ENCODE measurements at places on chromosomes 6 and 20.

DNA sequence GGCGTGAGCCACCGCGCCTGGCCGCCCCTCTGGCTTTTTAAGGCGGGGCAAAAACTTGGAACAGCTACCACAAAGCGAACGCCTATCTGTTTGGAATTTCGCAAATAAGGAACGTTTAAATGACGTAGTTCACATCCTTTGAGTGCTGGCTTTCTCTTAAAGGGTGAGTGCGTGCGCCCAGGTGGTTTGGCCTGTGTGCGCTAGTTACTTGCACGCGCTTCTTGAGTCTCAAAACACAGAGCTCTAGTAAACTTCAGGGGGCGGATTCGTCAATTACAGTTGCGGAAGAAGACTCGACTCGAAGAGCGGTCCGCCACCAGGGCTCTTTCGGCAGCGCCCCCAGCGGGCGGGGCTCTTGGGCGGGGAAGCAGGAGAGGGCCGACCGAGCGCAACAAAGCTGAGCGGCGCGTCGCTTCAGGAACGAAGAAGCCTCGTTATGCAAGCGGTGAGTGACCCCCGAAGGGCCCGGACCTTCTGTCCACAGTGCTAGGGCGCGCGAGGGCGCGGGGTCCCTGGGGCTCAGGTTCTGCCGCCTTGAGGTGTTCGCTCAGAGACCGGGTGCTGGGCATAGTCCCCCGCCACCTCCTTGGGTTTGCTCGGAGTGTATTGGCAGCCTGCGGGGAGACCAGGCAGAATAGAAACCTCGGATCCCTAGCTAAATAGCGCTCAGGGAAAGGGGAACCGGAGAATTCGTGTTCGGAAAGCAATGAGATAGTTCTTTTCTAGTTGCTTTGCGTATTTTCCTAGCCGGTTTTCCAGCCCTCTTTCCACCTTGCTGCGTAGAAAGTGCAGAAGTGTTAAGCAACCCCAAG is at the start of gene SYCP2L:
TSS of gene SYCP2L (plus strand) at position 362 of the 812 bp plus-strand sequence. CDS start at position 437, 75 bp downstream.
- DNase-seq: no peak

- no peak for DNase-seq
Measured at GRCh38 chr20:5039255-5039657, 37.9 kb upstream of the SLC23A2 start.

- DNase-seq: no peak
Measured at GRCh38 chr20:16125816-16126215, 447.4 kb downstream of the KIF16B start.

DNA sequence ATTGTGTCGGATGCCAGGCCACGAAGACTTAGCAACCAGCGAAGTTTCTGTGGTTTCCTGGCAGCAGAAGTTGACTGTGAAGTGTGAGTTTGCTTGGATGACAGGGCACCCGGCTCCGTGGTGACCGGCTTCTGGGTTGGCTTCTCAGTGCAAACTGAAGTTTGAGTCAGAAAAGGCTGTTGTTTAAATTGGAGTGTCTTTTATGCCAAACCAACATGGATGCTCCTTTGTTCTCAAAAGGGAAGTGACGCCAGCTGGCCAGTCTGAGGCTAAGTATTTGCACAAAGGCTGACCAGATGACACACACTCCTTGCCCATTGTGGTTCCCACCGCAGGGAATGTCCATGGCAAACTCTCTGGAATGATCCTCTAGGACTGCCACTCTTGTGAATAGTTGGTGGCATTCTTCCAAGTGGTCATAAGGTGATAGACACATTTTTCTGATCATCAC is 164.8 kb upstream of the QKI start:
- no peak for DNase-seq

DNA sequence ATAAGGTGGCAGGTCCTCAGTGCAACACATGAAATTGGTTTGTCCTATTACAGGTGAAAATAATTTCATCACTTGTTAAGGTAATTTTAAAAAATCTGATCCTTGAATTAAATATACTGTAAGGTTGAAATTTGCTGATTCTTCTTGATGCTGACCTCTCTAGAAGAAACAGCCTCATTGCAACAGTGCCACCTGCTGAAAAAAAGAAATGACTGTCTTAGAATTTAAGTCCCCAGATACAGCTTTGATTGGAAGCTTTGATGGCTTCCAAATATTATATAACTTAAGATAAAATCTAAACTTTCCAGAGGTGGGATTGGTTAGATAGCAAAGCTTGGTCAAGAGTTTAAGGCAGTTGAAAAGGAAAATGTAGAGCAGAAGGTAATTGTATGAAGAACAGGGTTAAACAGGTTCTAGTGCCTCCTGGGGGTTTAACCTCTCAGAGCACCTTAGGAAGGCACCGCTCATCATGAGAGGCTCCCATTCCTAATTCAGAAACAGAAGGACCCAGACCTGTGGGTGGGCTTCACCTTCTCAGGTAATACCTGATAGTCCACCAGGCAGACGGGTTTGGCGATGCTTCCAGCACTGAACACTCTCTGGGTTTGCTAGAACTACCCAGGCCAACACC is 401.0 kb downstream of the PAX1 start:
- DNase-seq: no peak

GRCh38 chr6:1251198-1252155 is 60.4 kb upstream of the FOXQ1 start:
- no peak for DNase-seq

DNA sequence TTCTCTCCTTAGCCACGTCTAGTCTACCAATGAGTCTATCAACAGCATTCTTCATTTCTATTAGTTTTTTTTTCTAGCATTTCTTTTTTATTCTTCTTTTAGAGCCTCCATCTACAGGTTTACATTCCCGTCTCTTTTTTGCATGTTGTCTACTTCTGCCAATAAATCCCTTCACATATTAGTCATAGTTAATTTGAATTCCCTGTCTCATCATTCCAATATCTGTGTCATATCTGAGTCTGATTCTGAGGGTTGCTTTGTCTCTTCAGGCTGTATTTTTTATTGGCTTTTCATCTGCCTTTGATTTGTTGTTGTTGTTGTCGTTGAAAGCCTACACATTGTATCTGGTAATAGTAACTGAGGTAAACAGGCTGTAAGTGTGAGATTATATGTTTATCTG is 104.6 kb downstream of the HMGCLL1 start:
- DNase-seq: no peak

DNA sequence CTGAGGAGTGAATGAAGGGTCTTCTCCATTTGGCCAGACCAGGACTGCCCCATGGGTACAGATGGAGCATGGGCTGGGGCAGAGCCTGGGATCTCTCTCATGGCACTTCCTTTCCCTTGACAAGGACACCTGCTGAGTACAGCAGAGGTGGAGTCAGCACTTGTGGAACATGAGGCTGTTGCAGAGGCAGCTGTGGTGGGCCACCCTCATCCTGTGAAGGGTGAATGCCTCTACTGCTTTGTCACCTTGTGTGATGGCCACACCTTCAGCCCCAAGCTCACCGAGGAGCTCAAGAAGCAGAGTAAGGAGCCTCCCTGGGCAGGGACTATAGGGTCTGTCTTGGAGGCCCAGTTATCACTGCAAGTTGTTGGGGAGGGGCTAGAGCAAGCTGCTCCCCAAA is 29.6 kb downstream of the GSS start:
- DNase-seq: no peak

DNA sequence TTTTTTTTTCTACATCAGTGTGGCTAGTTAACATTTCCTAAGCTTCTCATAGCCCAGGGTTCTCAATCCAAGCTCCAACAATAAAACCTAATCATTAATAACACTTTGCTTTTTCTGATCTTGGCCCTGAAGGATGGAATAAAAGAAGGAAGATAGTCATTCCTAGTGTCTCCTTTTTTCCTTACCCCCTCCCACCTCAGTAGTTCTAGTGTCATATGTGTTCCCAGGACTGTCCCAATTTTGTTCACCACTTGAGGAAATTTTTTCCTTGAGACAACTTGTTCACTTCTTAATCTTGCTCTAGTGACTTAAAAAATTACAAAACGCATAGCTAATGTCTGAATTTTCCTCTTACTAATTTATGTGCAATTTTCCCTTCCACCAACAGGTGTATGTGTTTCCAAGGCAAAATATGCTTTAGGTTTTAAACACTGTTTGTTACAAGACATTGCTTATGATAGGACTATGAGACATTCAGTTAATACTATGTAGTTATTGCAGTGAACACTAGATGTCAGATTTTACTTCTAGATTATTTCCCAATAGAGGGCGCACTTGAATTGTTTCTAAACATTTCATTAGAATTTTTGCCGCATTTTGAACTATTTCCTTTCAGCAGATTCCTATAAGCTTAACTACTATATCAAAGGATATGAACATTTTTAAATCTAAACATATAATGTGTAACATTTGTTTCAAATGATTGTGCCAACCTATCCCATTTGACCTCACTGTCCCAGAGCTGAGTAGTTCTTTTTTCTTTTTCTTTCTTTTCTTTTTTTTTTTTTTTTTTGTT is 18.5 kb upstream of the C6orf141 start:
- peak; percentile 10 for DNase-seq

GRCh38 chr6:84645000-84645399 is 119.4 kb downstream of the TBX18 start:
- DNase-seq: no peak

DNA sequence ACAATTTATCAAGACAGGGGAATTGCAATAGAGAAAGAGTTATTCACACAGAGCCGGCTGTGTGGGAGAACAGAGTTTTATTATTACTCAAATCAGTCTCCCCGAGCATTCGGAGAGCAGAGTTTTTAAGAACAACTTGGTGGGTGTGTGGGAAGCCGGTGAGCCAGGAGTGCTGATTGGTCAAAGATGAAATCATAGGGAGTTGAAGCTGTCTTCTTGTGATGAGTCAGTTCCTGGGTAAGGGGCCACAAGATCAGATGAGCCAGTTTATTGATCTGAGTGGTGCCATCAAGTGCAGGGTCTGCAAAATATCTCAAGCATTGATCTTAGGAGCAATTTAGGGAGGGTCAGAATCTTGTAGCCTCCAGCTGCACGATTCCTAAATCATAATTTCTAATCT is 50.0 kb upstream of the ECI2 start:
- no peak for DNase-seq

GRCh38 chr6:25366903-25367545 is 87.8 kb downstream of the CARMIL1 start:
- no peak for DNase-seq

- no peak for DNase-seq
Measured at GRCh38 chr20:16434062-16434664, 139.1 kb downstream of the KIF16B start.

DNA sequence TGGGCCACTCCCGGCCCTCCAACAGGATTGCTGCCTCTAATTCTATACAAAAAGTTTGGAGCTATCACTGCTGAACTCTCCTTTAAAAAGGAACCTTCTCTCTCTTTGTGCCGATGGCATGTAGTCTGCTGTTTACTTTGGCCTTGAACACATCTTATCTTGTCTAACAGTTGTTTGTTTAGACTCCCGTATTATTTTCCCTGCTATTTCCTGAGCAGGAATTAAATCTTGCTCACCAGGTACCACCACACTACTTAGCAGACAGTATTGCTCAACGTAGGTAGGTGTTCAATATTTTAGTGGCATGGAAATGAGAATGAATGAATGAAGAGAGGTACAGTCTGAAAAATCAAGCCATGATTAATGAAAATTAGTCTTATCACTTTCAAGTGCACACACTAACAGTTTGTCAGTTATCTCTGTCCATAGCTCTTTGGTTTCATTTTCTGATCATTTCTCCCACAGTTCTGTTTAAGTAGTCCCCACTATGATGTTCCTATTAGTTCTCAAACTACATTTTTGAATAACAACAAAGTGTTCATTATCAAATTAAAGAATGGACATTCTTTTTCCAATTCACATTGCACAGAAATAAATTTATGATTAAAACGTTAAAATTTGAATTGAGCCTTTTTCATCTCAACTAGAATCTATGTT is 6.8 kb upstream of the HEY2 start:
- DNase-seq: no peak

DNA sequence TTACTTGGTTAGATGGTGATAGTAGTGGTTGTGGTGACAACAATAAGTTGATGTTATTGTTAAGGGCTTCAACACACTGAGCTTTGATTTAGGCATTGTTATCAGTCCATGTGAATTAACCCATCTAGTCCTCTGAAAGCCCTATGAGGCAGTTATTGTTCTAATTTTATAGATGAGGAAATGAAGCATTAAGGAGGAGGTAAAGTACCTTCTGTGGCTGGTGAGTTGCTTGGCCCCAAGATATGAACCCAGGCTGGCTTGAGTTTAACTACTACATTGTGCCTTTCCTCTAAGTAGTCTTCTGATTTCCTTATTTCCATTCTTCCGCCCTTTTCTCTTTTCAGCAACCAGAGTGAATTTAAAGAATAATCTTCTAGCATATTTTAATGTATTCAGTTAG is 81.7 kb downstream of the QKI start:
- no peak for DNase-seq

GRCh38 chr20:29306390-29307072 is 1950.9 kb upstream of the DEFB115 start:
- DNase-seq: no peak

DNA sequence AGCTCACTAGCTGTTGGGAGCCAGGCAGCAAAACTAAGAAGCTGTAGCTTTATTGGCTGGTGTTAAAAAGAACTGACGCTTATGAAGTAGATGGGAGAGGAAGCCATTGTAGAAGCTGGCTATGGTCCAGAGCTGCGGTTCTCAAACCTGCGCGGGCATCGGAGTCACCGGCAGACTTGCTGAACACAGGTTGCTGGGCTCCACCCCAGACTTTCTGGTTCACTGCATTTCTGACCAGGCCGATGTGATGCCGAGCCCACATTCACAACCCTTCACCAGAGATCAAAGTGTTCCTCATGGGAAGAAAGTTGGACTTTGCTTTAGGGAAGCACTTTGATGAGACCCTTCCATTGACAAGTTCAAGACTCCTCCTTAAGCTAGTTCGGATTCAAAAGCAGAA is 231.6 kb downstream of the QKI start:
- DNase-seq: no peak

DNA sequence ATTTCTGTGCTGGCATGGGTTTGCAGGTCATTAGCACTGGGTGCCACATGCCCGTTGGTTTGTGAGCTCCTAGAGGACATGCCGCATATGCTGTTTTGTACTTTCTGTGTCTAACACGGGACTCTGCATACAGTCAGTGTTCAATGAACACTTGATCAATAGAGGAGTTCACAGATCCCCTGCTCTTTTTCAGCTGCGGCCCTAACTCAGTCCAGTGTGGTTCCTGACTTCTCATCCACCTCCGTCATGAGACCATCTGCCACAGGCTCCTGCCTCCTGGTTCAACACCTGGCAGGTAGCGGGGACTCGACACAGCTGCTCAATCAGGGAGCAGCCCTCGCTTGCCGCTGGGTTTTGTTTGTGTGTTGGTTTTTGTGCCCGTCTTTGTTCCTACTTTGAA is 13.8 kb upstream of the BMP7 start:
- DNase-seq: no peak

GRCh38 chr6:67350729-67351128 is 1284.4 kb upstream of the ADGRB3 start:
- DNase-seq: no peak

DNA sequence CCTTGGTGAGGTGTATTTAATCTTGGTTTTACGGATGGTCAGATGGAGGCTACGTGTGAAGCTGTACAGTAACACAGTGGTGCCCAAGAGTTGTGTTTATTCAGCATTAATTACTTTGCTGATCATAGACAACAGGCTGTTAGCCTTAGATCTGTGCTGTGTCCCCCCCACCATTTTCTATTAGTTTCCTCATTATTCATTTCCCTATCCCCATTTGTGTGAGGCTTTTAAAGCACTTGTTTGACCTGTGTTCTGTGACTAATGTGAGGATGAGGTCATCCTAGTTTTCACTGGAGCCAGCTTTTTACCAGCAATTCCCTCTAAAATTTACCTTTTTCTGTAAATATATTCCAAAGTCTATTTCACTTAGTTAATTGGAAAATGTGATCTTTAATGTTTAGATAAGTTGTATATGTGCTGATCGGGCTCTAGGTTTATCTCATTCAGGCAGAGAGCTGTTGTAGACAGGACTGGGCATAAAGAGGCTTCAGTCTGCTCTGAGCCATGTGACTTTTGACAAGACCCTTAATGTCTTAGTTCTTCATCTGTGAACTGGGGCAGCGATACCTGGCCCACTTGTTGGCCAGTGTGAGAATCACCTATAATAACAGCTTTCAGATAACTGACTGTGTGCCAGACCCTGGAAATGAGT is 8.4 kb downstream of the MAPRE1 start:
- DNase-seq: no peak
